ENCODE measurements at places on chromosomes 4 and X.

- no peak for DNase-seq
These were observed 180.1 kb upstream of the S100G start for GRCh38 chrX:16469870-16470269.

DNA sequence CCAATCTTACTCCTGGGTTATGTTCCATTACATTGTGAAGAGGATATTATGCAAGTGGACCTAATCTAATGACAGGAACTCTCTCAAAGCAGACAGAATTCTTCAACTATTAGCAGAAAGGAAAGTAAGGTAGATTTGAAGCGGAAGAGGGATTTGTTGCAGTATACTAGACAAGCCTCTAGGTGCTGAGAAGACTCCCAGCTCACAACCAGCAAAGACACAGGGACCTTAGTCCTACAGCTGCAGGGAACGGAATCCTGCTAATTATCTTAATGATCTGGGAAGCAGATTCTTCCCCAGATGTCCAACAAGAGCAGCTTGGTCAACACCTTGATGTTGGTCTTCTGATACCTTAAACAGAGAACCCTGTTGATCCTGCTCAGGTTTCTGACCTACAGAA is 73.6 kb downstream of the STK32B start:
- no peak for DNase-seq

GRCh38 chr4:37628977-37629609 is 57.1 kb downstream of the RELL1 start:
- no peak for DNase-seq

GRCh38 chrX:21438792-21439191 is 64.6 kb downstream of the CNKSR2 start:
- no peak for DNase-seq

GRCh38 chr4:4437798-4438470 is 51.0 kb downstream of the NSG1 start:
- DNase-seq = no peak

DNA sequence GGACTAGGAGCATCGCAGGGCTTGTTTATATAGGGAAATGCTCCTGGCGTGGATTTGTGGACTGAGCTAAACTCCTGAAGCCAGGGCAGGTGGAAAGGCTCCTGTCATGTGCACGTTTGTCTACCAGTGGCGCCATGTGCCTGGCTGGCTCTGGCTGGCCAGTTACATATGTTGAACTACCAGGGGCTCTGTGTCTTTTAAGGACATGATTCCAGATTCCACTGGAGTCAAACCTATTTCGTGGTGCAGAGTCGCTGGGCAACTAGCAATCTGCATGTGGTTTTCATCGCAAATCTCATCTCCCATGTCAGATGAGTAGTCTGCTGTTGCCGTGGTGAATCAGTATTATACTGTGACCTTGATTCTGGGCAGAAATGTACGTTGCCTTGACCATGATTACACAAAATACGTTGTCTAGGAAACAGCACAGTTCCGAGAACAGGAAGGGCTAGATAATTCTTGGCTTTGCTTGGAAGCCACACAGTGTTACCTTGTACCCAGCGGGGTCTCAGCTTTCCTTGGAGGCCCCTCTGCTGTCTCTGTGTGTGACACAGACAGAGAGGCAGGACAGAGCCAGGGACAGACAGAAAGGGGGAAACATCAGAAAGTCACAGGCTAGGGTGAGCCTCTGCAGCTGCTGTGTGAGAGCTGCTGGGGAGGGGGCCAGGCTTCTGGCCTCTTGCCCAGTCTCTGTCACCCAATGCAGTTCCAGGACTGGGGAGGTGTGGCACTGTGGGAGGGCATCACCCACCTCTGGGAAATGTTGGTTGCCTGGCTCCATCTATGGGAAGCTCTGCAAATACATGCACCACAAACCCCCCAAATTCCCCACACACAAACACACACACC is 19.2 kb downstream of the PNMA6E start:
- DNase-seq = no peak

- DNase-seq = no peak
These were observed 60.5 kb upstream of the TSPAN7 start for GRCh38 chrX:38500866-38501265.

DNA sequence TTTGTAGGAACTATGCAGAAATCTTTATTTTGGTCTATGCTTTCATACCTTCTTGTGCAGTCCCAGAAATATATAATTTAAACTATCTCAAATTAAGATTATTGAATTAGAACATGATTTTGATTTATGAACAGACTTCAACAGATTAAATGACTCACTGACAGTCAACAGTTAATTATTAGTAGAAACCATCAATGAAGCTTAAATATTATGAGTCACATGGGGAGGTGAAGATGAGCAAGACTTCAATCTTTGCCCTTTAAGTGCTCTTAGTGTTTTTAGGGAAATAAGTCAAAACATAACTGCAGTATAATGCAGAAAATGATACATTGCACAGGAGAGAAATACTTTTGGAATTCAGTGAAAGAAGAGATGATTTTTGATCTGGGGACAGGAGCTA is 81.5 kb upstream of the BMP3 start:
- DNase-seq = no peak

- DNase-seq = no peak
These were observed 195.3 kb downstream of the SPRY1 start for GRCh38 chr4:123591875-123592274.

- no peak for DNase-seq
These were observed 142.9 kb upstream of the ARX start for GRCh38 chrX:25158635-25159034.

DNA sequence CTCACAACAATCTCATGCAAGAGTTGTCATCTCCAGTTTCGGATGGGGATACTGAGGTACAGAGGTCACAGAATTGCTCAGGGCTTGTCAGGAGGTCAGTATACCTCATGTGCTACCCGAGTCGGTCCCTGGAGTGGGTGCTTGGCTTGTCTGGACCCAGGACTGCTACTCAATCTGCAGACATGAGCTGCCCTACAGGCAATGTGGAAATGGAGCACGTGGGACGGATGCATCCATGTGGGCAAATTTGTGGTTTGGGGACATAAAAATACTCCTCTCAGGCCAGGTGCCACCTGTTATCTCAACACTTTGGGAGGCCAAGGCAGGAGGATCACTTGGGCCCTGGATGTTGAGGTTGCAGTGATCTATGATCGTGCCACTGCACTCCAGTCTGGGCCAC is 15.8 kb downstream of the USP11 start:
- no peak for DNase-seq

- DNase-seq = no peak
These were observed 173.7 kb downstream of the CENPC start for GRCh38 chr4:67371615-67372014.

DNA sequence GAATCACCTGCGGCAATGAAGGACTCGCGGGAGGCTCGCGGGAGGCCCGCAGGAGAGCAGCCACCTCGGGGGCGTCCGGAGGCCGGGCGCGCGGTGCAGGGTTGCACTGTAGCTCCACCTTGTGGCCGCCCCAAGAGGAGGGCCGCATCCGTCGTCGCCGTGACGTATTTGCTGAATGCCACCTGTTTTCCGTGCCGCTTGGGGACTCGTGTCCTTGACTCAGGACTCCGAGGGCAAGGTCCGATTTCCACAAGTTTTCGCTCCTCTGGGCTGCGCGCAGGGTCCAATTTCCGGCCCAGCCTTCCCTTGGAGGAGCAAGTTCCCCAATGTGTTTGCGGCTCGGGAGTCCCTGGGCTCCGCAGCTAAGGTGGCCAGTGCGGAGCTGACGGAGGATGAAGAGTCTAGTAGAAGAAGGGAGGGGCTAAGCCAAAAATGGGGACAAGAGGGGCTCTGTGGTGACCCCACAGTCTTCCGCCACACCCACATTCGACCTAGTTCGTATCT is 10.7 kb upstream of the DLG3 start:
- DNase-seq = peak; percentile 72

GRCh38 chr4:6509587-6509986 is 37.2 kb upstream of the PPP2R2C start:
- DNase-seq = no peak

DNA sequence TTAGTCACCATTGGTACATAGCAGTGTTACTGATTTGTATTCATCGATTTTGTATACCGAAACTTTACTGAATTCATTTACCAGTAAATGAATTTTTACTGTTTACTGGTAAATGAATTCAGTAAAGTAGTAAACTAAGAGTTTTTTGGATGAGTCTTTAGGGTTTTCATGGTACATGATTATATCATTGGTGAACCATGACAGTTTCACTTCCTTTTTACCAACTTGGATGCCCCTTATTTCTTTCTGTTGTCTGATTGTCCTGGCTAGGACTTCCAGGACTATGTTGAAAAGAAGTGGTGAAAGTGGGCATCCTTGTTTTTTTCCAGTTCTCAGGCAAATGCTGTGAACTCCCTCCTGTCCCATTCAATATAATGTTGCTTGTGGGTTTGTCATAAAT is 494.9 kb downstream of the GALNTL6 start:
- no peak for DNase-seq

- no peak for DNase-seq
These were observed 28.1 kb downstream of the THOC2 start for GRCh38 chrX:123704781-123705180.

- no peak for DNase-seq
These were observed 7.1 kb downstream of the BEX1 start for GRCh38 chrX:103056902-103057301.

Data from T-helper 2 cell treated with Interferon-gamma antibody and Interleukin-4, amounts not matched to agents 5 μg/mL and 100 μg/mL, for 36 hours (primary cell).